Naive thymus-derived CD8-positive, alpha-beta T cell (primary cell): ENCODE measurements at places on chromosomes 5 and 9. TPM values are rescaled to one million over a fixed set of nuclear protein-coding genes. Genes with fewer than 3 reads are reported as not detected.

DNA sequence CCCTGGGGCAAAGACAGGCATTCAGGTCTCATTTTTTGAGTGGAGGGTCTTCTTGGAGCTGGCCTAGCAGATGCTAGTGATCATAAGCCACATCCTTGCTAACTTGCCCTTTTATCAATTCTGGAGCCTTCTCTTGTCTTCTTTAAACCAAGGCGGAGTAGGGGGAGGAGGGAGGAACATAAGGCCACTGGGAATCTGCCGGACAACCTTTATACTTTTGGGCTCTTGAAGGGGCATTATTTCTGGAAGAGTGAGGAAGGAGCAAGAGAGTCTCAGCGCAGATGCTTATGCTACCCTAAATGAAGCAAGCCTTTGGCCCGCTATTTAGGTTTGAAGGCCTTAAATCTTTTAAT is 2.0 kb downstream of the TMEFF1 start:
- no peak for DNase-seq

- no peak for DNase-seq
Observed at GRCh38 chr5:136676685-136677084, 311.3 kb upstream of the TRPC7 start.

GRCh38 chr9:36317766-36318165 is 59.5 kb upstream of the GNE start:
- no peak for DNase-seq

TRIP13 gene
- total RNA-seq, result 0.60 TPM

FAM221B gene
- not detected for total RNA-seq

ST8SIA4 gene
- total RNA-seq, result 28.1 TPM

RNF180 gene
- not detected for total RNA-seq

ABCA1 gene
- 0.65 TPM for total RNA-seq

FXN gene
- total RNA-seq, result 23.0 TPM

PCDHGB5 gene
- 0.47 TPM for total RNA-seq

MSH3 gene
- total RNA-seq, result 15.5 TPM
